Umbilical cord (tissue), 2 donors: ENCODE measurements at places on chromosomes 2 and 18.

GRCh38 chr2:240597054-240597418 is 10.5 kb downstream of the CAPN10 start:
- no peak for DNase-seq

DNA sequence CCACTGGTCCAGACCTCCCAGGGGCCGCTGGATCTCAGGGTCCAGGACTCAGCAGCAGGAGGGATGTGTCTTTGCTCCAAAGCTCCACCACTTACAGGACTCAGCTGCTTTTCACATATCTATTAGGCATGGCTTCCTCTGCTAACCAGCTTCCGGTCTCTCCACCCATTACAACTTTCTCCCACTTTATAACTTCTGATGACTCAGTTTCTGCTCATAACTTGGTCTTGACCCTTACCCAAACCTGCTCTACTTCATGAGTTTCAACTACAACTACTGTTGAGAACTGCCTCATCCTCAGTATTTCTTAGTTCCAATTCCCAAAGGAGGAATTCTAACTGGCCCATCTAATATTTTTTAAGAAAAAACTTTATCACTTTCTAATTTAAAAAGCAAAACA is 17.2 kb downstream of the SULT1C2 start:
- DNase-seq = no peak

GRCh38 chr2:58903427-58903826 is 662.3 kb upstream of the FANCL start:
- no peak for DNase-seq

- DNase-seq = no peak
Observed at GRCh38 chr2:2875831-2876230, 501.8 kb downstream of the EIPR1 start.

GRCh38 chr2:52452201-52452600 is 1315.4 kb upstream of the CHAC2 start:
- DNase-seq = no peak

DNA sequence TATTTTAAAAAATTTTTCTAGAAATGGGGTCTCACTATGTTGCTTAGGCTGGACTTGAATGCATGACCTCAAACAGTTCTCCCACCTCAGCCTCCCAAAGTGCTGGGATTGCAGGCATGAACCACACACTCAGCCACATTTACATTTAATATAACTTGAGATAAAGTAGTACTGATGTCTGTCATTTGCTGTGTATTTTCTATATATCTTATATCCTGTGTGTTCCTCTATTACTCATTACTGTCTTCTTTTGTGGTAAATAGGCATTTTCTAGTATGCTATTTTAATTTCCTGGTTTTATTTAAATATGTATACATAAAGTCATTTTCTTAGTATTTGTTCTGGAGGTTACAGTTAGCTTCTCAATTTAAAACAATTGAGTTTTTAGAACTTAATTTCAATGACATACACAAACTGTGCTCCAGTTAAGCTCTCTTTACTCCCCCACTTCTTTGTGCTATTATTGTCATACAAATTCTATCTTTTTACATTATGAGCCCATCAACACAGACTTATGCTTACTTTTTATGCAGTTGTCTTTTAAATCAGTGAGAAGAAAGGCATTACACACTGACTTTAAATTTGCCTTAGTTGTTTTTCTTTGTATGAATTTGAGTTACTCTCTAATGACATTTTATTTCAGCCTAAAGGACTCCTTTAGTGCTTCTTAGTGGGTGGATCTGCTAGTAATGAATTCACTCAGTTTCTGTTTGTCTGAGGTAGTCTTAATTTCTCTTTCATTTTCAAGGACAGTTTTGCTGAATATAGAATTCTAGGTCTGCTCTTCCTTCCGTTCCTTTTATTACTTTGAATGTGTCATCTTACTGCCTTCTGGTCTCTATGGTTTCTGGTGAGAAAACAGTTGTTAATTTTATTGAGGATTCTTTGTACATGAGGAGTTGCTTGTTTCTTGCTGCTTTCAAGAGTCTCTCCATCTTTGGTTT is 6.2 kb upstream of the INPP4A start:
- DNase-seq = no peak

DNA sequence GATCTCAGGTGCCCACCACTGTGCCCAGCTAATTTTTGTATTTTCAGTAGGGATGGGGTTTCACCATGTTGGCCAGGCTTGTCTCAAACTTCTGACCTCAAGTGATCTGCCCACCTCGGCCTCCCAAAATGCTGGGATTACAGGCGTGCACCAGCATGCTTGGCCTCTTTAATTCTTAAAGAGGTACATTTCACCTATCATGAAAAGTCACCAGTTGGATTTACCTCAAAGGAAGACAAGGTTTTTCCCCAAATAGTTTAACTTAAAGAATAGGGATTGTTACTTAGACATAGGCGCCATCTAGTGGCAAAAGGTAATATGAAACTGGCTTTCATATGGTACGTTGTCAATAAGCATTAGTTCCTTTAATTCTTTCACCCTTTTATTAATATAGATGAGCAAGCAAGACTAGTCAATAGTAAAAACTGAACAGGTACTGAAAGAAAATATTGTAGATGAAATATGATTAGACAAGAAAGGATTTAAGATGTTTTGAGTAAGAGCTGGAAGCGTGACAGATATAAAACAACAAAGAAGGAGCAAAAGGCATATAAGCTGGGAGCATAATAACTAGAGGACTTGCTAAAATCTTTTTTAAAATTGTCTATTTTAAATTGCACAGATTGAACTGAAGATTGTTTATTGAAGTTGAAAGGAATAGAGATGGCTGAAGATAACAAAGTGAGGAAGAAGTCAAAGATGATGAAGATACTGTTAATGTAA is 35.0 kb upstream of the PSMD14 start:
- DNase-seq = peak; percentile 11

- peak; percentile 59 for DNase-seq
Observed at GRCh38 chr2:124025171-124025580, at the start of gene CNTNAP5. Gene CNTNAP5, plus strand, starts transcription at chr2:124025287. Its CDS starts 364 bp downstream, at chr2:124025651.

- DNase-seq = no peak
Observed at GRCh38 chr18:49596687-49597086, 34.8 kb downstream of the LIPG start.

DNA sequence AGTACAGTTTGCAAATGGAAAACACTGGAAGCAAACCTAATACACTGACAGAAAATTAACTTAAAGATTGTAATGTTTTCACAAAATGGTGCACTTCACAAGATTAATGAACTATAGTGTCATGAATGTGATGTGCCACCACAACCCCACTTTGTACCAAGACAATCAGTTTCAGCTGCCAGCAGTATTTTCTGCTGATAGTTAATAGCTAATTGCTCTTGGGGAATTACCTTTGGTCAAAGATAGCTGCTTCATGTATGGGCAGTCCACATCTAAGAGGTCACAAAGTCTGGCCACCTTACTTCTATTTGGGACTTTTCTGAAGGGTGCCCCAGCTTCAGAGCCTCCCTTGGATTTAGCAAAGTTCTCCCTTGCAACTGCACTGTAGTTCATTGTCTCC is 254.0 kb downstream of the CALCRL start:
- no peak for DNase-seq
